T47D (cell line): ENCODE measurements at places on chromosomes 2 and 18.

GRCh38 chr18:42614619-42615293, 500.7 kb downstream of the RIT2 start:
- no peak for DNase-seq

DNA sequence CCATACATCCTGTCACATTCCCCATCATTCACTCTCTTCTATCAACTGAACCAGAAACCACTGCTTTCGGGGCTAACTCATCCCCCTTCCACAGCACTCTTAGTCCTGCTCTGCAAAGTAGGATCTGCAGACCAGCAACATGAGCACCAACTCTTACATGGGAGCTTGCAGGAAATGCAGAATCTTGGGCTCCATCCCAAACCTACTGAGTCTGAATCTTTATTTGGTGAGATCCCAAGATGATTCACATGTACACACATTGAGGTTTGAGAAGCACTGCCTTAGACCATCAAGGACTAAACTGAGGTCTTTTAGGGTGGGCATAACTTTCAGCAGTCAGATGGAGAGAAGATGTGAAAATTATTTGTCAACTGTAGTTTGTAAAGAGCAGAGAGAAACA, 235.6 kb upstream of the EPHA4 start:
- no peak for DNase-seq

DNA sequence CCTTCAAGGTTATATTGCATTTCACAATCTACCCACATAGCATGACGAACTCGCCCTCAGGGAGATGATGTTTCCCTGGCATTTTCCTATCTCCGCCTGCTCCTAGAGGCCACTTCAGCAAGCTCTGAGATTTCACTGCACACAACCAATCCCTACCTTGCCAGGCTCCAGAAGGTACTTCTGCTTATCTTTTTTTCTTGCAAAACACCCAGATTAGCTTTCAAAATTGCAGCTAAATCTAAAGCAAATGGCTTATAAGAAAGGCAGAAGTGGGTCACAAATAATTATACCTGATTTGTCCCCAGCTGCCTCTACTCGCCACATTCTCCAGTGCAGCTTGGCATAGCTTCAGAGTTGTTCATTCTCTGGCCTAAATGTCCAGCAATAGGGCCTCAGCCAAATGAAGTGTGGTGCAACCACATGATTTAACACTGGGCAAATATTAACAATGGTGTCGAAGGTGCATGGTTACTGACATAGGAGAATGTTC, 32.4 kb upstream of the MRPL19 start:
- DNase-seq: no peak

DNA sequence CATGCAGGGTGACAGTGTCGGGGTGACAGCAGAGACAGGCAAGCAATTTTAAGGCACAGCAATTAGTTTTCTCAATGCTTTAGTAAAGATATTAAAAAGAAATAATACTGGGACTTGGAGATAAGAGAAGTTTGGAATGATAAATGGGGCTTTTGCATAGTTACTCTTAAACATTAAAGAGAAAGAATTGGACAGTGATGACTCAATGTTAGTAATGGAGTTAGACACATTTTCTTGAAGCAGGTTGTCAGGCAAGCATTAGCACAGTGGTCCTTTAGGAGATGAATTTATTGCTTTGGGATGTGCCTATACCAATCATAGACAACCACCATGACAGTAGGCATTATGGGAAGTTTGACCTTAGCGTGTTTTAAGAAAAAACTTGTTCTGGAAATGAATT, 228.3 kb upstream of the RAB12 start:
- no peak for DNase-seq

GRCh38 chr2:176079831-176080539, 3.8 kb downstream of the EVX2 start:
- DNase-seq: no peak
